ENCODE measurements at places on chromosomes 3 and 15.
A peak's percentile ranks its signal among the peaks of the same experiment; 100 is the strongest.

DNA sequence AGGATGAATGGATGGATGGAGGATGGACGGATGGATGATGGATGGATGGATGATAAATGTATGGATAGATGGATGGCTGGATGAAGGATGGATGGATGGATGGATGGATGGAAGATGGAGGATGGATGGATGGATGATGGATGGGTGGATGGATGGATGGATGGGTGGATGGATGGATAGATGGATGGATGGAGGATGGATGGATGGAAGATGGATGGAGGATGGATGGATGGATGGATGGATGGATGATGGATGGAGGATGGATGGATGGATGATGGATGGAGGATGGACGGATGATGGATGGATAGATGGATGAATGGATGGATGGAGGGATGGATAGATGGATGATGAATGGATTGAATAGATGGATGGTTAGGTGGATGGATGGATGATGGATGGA, 210.6 kb upstream of the IGF1R start:
- DNase-seq = no peak

DNA sequence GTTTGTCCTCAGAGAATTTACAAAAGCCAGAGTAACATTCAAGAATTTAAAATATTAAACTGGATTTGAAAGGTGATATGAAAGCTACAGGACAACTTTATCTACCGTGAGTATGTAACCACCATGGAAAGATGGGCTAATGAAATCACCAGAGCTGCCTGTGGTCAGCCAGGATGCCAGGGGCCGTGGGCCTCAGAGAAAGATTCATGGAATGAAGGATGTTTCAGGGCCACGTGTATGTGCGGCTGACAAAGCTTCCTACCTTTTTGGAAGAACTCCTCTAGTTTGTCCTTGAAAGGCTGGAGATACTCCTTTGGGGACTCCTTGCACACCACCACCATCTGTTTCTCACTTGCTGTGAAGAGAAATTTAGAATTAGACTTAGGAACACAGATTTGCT, 138.9 kb downstream of the GREM1 start:
- no peak for DNase-seq

GRCh38 chr15:77012868-77013267, 17.9 kb downstream of the PSTPIP1 start:
- peak; percentile 40 for DNase-seq

GRCh38 chr15:43441316-43441715, 51.6 kb downstream of the TP53BP1 start:
- no peak for DNase-seq

DNA sequence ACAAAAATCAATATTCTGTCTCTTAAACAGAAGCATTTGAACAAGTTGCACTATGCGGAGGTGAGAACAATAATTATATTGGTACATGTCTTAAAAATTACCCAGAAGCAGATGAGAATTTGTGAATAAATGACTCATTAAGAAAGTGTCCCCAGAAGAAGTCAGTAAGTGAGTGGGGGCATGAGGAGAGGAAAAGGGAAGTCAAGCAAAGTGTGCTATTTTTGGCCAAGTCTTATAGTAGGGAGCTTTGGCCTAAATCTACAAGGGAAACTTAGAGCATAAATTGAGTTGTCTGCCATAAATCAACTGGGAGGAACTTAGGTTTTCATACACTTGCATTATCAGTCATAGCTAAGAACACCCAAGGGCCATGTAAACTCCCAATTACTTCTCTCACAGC, 86.9 kb upstream of the SATB1 start:
- DNase-seq = no peak

- no peak for DNase-seq
Observed at GRCh38 chr15:71288348-71288955, 173.2 kb downstream of the THSD4 start.

- no peak for DNase-seq
Observed at GRCh38 chr3:182668974-182669373, 124.3 kb upstream of the ATP11B start.

DNA sequence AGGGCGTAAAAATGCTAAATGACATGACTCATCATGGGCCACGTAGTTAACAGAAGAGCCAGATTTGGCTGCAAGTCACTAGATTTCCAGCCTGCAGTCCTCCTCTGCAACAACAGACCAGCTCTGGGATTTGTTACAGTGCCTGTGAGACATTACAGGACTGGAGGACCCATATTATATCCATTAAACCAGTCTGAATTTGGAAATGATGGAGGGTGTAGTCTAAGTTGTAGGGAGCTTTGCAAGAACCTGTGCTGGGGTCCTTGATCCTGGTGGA, 10.8 kb downstream of the ZNF774 start:
- no peak for DNase-seq

DNA sequence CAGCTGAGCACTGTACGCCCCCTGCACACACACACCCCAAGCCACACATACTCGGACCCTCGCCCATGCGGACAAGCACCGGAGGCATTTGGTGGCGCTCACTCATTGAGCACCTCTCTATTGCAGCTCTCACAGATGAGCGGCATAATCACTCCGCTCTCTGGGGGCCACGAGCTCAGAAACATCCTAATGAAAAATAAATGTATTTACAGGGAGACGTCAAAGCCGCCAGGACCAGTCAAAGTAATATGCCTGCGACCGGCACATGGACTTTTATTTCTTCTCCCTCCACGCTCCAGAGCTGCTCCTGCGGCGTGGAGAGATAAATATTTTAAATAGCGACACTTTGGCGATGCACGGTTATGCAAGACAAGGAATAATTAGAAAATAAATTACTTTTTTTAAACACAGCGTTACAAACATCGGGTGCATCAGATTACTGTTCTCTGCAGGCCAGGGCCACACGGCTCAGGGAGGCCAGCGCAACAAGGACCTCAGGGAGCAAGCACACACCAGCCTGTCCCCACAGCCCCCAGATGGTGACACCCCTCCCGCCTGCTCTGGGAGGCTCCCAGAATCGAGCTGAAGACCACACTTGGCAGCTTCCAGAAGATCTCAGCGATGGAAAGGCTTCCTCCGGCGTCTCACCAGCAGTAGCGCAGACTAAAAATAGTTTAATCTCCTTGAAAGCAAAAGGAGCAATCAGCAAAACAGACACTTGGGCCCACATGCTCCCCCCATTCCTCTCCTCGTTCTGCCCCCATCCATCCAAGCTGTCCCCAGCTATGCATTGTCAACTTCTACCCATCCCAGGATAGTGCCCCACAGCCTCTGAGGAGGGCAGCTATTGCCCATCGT, 48.0 kb downstream of the CACNA2D2 start:
- no peak for DNase-seq

Measured in naive thymus-derived CD4-positive, alpha-beta T cell (primary cell).